ENCODE measurements at places on chromosomes 4 and X.

DNA sequence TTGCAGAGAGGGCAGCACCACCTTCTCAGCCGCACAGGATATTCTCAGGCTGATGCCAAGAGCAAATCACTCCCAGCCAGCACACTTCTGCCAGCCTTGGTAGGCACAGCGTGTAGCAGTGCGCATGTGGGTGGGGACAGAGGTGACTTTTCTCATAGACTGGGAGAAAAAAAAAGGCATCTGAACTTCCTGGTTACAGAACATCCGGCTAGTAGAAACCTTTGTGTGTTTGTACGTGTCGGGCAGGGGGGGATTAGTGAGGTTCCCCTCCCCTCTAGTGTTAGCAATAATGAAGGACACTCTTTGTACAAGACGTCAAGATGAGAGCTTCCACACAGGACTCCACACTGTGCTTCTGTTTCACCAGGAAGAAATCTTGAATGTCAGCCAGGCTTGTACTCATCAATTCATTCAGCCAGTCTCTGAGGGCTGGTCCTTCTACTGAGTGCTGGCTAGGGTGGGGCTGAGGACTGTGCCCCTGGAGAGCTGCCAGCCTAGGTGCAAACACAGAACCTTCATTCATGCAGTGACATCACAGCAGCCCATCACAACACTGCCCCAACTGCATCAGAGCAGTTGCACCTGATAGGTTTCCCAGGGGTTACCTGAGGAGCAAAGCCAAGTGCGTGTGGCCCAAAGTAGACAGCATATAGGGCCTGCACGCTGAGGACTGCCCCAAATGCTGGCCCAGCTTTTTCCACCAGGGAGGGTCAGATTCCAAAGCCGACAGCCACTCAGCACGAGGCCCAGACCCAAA, 34.7 kb downstream of the SLC25A5 start:
- DNase-seq: no peak

- peak; percentile 37 for DNase-seq
Observed at GRCh38 chr4:26484032-26484515, 6.2 kb downstream of the CCKAR start.

GRCh38 chr4:103895876-103896465, 176.2 kb upstream of the TACR3 start:
- DNase-seq: no peak

GRCh38 chr4:84938316-84938715, 28.2 kb downstream of the WDFY3 start:
- DNase-seq: no peak

DNA sequence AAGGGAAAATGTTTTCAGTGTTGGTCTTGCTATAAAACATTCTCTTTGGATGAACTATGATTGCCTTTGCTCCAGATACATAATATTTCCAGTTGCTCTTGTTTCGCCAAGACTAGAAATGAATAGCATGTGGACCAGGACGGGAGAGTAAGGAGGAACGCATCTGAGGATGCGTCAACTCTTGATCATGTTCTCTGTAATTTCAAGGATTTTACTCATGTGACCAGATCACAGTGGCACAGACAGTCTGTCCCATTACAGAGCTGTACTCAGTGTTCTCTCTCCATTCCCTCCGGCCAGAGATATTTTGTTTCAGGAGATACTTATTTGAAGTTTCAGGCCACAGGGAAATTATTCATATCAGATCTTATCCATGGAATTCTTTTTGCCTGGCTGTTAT, 266.6 kb downstream of the MID1IP1 start:
- no peak for DNase-seq

- peak; percentile 47 for DNase-seq
Observed at GRCh38 chrX:21972721-21973120, 32.2 kb downstream of the SMS start.

DNA sequence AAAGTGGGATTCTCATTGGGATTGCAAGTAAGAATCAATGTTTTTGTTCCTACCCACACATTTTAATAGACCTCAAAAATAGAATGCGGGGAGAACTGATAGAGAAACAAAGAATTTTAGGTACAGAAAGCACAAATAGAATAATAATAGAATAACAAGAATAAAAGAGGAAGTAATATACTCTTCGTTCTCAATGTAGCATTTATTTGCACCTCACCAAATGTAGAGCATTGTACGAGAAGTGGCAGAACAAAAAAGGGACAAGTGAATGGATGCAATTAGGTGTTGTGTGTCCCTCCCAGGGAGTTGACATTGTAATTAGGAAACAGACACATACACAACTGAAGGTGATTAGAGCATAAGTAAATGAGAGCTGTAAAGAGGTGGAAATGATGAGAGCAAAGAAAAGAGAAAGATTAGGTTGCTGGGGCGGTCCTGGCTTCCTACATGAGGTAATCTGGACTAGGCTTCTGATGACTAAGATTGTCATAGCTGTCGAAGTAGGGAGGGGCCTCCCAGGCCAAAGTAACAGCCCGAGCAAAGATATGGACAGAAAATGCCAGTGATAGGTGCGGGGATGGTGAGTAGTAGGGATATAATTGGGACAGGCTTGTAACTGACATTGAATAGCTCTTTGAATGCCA, 10.4 kb downstream of the RAB9A start:
- no peak for DNase-seq

GRCh38 chr4:40592034-40592433, 37.6 kb downstream of the RBM47 start:
- no peak for DNase-seq

Measured in AG04449 (cell line).